ENCODE measurements at places on chromosomes 5 and 9.

DNA sequence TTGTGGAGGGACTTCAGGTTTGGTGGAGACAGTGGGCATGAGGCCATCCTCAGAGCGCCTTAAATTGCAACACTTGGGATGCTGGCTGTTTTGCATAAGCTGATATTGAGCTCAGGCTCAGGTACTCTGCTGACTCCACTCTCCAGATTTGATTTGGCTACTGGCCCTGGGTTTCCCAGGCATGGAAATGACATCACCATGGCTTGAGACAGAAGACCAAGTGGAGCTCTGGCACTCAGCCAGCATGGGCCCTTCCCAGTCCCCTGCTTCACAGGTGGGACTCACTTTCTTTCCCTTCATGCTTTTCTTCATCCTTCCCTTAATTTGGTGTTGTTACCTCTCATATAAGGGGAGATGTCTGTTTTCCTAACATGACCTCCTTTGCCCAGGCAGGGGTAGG lies 72.0 kb upstream of the IL12B start:
- no peak for DNase-seq

DNA sequence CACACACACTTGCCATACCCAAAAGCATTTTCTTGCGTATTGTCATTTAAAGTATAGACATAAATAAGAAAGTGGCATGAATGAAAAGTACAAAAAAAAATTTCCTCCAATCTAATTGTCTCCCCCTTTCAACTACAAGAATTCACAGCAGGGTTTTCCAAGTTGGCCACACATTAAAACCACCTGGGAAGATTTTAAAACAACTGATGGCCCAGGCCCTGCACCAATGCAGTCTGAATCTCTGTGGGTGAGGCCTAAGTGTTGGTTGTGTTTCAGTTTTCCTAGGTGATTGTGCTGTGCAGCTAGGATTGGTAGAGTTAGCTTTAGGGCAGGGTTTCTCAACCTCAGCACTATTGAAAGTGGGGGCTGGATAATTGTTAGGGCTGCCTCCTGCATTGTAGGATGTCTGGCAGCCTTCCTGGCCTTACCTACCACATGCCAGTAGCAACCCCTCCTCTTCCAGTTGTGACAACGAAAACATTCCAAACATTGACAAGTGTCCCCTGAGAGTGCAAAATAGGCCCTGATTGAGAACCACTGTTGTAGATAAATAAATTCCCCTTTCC lies 337.1 kb downstream of the KIAA0825 start:
- DNase-seq, result no peak

DNA sequence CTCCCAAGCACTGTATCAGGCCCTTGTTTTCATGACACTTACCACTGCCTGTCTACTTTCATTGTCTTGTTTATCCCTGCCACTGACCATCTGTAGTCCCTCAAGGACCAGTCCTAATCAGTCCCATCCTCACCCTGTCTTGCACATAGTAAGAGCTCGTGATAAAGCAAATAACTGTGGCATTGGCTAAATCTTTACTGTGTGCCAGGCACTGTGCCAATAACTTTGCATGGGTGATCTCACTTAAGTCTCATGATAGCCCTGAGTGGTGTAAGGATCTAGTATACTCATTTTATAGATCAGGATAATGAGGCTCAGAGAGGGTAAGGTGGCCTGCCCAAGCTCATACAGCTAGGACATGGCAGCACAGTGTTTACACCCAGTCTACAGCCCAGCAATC lies 5.6 kb downstream of the CDX1 start:
- no peak for DNase-seq

DNA sequence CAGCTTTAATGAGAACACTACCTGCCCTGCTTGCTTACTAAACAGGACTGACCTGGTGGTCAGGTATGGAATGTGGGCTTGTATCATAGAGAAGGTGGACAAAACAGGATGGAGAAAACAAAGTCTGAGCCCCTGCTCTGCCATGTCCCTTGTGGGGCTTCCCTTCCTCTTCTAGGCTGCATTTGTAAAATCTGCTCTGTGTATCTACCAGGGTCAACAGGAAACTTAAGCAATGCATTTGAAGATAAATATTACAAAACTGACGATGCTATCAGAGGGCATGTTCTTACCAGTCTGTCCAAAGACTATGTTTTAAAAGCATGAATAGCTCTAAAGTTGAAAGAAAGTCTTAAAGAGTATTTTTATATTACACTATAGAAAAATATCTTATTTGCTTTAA lies 228.7 kb downstream of the DCP2 start:
- DNase-seq, result no peak

DNA sequence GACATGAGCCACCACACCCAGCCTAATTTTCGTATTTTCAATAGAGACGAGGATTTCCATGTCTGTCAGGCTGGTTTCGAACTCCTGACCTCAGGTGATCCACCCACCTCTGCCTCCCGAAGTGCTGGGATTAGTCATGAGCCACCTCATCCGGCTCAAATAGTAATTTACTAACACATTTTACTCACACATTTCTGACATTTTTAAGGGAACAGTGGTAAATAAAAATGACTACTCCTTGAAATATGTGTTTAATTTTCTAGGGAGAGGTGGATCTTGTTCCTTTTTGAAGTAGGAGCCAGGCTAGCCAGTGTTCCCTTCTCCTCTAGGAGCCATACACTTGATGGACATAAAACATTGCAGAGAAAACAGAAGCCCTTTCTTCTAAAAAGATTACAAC lies 55.2 kb upstream of the ERBIN start:
- DNase-seq, result no peak

- no peak for DNase-seq
Observed at GRCh38 chr5:64682608-64683007, 7.7 kb upstream of the SHISAL2B start.

DNA sequence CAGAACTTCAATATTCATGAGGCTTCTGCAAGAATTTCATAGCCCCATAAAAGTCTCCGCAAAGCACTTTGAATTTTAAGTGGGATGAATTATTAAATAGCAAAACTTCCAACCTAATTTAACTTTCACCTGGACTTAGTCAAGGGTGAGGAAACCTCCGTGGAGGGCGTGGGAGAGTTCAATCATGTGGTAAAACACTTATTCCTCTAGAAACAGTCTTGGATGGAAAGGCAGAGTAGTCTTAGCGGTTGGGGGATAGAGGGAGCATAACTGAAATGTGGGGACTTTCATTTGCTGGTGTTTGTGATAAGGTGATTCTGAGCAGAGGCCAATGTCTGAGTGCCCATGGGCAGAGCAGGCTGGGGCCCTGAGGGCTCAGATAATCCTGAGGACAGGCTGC lies 241.9 kb downstream of the IRX1 start:
- no peak for DNase-seq

- DNase-seq, result no peak
Observed at GRCh38 chr5:154421868-154422267, 23.9 kb upstream of the SAP30L start.

GRCh38 chr9:19223724-19224123 lies 6.8 kb upstream of the DENND4C start:
- DNase-seq, result no peak

GRCh38 chr9:126421567-126422428 lies 95.2 kb downstream of the MVB12B start:
- DNase-seq, result no peak

GRCh38 chr9:93492327-93492726 lies 38.9 kb upstream of the FAM120AOS start:
- DNase-seq, result no peak

GRCh38 chr9:99472240-99472915 lies 250.3 kb downstream of the SEC61B start:
- DNase-seq, result no peak

DNA sequence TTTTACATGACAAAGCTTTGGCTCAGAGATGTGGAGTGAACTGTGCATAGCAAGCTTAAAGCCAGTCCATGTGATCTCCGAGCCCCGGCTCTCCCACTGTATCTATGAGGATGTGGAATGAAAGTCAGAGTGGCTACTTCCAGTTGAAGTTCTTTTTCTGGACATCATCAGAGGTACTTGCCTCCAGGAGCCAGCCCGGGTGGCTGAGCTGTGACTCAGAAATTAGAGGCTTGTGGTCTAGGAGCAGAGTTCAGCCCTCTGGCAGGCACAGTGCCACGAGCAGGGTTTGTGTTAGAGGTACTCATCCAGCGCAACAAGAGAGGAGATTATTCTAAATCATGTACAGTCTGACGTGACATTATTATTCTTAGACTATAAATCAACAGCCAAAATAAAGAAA lies 322.5 kb downstream of the CDK5RAP2 start:
- no peak for DNase-seq

DNA sequence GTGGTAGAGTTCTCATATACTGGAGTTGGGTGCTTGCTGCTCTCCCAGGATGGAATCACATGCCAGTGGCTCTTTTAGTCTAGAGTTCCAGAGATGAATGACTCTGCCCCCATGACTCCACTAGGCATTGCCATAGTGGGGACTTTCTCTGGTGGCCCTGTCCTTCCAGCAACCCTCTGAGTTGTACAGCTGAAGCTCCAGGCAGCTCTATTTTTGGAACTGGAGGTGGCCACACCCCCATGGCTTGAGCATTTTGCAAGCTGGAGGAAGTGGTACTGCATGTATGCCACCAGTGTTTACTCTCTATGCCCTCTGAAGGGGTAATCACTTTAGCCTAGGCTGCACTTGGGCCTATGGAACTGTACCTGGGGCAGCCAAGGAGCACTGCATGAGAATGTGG lies 112.6 kb downstream of the RANBP17 start:
- DNase-seq, result no peak

All from stimulated activated CD8-positive, alpha-beta memory T cell treated with anti-CD3 and anti-CD28 coated beads, Interleukin-7, amount 100 ng/mL, for 1 hour (primary cell).